Stimulated activated CD4-positive, alpha-beta T cell treated with anti-CD3 and anti-CD28 coated beads, Interleukin-1b, Interleukin-23, amount 100 ng/mL, for 1 hour (primary cell): ENCODE measurements at places on chromosomes 7 and 10.
A peak's percentile ranks its signal among the peaks of the same experiment; 100 is the strongest.

GRCh38 chr10:72932259-72933015, 22.2 kb downstream of the PLA2G12B start:
- DNase-seq: no peak

DNA sequence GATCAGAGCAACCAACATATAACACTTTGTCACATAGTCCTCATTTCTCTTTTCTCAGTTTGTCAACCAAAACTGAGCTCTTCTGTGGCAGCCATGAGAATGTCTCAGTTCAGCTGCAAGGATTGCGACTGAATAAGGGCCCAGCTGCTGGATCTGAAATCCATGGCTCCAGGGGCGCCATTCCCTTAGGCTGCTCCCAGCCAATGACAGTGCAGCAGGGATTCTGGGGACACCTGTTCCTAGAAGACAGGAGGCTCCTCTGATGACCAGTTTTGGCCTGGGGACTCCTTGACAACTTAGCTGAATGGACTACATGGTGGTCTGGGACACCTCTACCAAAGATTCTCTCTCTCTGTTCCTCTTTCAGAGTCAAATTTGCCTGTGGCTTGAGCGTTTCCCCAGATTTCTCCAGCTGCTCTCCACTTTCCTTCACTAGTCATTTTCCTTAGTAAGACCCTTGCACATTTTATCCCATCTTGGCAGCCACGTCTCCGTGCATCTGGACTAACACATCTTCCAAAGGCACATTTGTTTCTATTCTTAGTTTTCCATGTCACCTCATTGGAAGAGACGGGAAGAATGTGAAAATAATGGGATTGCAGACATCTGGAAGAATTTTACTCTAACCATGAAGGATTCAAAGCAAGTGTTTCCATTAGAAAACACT, 28.1 kb upstream of the KIF5B start:
- no peak for DNase-seq

DNA sequence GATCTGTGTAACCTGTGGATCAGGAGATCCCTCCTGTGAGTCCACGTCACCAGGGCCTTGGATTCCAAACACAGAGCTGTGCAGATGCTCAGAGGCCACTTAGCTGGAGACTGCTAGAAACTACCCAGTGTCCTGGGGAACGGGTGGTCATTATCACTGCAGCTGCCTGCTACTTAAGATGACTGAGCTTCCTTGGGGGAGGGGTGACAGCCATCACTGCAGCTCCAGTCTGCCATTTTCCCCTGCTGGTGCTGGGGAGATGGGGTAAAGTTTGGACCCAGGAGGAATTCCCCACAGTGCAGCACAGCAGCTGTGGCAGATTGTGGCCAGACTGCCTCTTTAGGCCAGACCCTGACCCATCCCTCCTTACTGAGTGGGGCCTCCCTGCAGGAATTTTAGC, 78.8 kb upstream of the VOPP1 start:
- DNase-seq: no peak

DNA sequence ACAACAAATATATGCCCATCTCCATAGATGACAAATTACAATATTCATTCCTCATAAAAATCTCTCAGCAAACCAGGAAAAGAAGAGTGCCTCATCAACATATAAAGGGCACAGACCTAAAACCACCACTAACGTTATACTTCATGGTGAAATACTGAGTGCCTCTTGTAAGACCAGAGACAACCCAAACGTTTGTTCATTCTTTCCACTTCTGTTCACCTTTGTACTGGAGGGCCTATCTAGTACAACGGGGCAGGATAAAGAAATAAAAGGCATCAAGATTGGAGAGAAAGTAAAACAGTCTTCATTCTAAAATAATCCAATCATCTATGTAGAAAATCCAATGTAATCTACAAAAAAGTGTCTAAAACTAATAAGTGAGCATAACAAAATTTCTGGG, 79.1 kb downstream of the LARP4B start:
- DNase-seq: no peak

DNA sequence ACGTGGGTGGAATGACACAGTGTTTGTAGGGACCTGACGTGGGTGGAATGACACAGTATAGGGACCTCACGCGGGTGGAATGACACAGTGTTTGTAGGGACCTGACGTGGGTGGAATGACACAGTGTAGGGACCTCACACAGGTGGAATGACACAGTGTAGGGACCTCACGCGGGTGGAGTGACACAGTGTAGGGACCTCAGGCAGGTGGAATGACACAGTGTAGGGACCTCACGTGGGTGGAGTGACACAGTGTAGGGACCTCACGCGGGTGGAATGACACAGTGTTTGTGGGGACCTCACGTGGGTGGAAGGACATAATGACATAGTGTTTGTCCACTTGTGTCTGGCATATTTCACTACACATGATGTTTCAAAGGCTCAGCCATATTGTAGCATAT, 19.3 kb downstream of the PPP2R2D start:
- DNase-seq: no peak

- no peak for DNase-seq
Measured at GRCh38 chr7:25361863-25362262, 133.6 kb upstream of the NPVF start.

DNA sequence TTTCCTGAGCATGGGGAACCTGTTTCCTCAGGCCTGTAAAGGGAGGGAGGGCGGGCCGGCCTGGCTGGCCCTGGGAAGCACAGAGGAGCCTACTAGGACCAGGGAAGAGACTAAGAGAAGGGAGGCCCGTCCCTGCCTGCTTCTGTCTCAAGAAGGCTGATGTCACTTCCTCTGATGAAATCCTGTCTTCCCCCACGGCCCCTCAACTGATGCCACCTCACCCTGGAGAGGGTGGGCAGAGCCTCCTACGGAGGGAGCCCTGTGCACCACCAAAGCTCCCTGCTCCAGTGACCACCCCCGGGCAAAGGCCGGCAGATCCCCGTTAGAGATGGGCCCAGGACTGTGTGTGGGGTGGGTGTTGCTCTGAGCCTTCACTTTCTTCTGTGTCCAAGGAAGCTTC, 1.0 kb upstream of the PILRA start:
- no peak for DNase-seq

- DNase-seq: no peak
Measured at GRCh38 chr10:82397854-82398253, 522.9 kb downstream of the NRG3 start.

DNA sequence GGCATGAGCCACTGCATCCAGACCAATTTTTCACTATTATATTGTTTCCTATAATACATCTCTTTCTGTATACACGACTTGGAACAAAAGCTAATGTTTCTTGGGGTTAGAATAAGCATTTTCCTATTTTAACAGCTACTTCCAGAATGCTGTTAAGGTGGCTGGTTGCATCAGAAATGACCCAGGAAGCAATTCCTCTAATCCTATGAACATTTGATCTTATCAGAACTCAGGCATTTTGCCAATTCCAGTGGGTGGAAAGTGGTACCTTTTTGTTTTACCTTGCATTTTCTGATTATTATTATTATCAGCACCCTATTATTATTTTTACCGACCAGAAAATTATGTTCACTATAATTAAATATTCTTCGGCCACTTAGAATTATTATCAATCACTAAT, 73.3 kb downstream of the NDUFB2 start:
- no peak for DNase-seq

DNA sequence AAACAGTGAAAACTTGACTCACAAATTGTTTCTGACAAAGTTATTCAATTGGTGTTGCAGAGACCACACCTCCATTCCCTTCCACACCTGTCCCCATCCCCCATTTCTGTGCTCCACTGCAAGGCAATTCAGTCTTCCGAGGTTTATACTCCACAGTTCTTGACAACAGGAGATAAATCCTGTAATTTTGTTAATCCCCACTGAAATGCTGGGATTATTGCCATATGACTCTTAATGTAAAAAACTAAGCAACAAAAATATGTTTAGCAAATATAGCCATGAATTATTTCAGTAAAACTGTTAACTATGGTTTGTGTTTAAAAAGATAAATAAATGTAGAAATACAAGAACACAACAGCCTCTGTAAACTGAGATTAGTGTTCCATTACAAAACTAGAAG, 170.1 kb upstream of the SEMA3D start:
- DNase-seq: no peak

DNA sequence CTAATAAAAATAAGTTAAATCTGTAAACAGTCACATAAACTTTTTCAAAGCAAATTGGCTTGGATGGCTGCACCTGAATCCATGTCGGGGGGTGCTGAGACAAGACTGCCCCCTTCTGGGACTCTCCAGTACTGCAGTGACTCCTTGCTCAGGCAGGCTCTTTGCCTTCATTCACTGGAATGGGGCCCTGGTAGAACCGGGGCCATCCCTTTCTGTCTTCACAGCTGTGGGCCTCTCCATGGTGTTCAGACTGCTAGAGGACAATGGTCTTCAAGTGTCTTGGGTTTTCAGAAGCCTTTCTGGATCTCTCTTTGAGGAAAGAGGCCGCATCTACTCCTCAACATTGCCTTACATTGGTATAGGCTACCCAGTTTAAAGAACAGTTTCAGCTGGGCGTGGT, 16.1 kb upstream of the IMPDH1 start:
- peak; percentile 83 for DNase-seq

- DNase-seq: no peak
Measured at GRCh38 chr7:89247207-89247606, 451.7 kb upstream of the TEX47 start.

GRCh38 chr7:97043281-97043680, 18.6 kb upstream of the DLX5 start:
- no peak for DNase-seq

GRCh38 chr10:113175176-113175575, 225.1 kb downstream of the TCF7L2 start:
- no peak for DNase-seq

DNA sequence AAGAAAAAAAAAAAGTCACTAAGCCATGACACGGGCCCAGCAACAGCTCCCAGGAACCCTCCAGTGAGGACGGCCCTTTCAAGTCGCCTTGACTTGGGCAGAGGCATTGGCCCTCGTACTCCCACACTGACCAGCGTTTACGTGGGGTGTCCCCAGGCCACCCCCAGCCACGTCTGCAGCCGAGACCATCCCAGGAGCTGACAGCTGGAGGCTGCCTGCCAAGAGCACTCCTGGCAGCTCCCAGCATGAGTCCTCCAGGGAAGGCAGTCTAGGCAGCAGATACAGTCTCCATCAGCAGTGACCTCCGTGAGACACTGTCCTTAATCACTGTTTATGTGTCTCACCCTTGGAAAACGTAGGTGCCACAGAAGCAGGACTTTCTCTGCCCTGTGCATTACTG, 86.5 kb downstream of the PROSER2 start:
- no peak for DNase-seq

GRCh38 chr7:19944363-19945120, 171.1 kb upstream of the TMEM196 start:
- DNase-seq: no peak

- no peak for DNase-seq
Measured at GRCh38 chr10:88478256-88478655, 104.9 kb downstream of the RNLS start.

DNA sequence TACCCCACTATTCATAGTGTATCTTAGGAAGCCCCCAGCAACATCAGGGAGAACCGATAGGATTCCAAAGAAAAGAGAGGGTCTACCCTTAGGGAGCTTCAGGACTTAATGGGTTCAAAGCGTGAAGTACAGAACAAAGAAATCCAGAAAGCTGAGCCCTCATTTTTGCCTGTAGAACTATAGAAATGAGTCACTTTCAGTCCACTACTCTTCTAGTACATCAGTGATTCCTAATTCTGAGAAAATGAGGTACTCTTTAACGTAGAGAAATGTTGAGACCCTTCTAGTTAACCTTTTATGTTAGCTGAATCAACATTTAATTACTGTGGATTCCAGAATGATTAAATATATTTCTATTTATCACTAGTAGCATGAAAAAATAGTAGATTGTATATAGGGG, 1.8 kb downstream of the TDRD1 start:
- DNase-seq: no peak

- no peak for DNase-seq
Measured at GRCh38 chr10:19651549-19651948, 164.7 kb upstream of the PLXDC2 start.

DNA sequence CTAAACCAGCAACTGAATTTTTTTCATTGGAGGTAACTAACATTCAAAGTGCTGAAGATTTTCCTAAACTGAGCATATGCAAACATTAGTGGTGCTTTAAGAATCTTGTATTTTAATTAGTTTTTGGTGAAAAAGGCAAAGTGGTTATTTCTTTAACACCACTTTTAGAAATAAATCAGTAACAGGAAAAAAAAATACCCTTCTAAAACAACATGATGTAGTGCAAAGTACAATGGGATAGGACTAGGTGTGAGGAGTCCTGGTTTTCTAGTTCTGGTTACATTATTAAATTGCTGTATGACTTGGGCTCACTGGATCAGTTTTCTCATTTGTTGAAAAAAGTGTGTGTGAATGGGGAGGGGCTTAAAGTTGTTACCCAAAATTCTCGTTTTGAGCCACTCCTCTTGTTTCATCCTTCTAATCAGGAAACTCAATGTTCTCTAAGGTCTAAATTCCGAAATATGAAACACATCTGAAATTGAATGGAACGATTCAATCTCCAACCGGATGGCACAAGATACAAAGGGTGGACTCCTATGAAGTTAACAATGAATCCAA, 1.8 kb downstream of the WASL start:
- DNase-seq: no peak

GRCh38 chr7:74420006-74420405, 33.7 kb upstream of the GTF2IRD1 start:
- DNase-seq: no peak

DNA sequence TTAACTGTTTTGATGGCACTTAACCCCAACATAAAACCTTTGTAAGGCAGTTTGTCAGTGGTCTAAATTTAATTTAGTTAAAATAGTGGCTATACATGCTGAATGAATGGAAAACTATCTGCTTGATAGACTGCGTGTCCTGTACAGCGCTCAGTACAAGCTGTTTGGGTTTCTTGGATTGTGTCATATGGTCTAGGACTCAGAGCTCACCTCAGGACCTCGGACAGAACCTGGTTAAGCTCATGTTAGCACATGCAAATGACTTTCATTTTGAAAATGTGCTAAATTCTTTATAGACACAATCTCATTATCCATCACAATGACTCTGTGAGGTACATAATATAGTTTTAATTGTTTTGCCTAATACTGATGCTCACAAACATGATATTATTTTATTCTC, 55.7 kb upstream of the RELN start:
- DNase-seq: no peak

DNA sequence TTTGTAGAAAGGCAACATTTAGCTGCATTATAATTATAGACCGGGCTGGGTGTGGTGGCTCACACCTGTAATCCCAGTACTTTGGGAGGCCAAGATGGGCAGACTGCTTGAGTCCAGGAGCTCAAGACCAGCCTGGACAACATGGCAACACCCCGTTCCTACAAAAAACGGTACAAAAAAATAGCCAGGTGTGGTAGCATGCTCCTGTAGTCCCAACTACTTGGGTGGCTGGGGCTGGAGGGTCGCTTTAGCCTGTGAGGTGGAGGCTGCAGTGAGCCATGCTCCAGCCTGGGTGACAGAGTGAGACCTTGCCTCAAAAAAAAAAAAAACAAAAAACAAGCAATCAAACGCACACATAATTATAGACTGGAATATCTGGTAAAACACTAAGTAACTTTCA, 5.0 kb downstream of the YWHAG start:
- DNase-seq: no peak

- no peak for DNase-seq
Measured at GRCh38 chr7:34044734-34045353, 139.5 kb downstream of the BMPER start.
